Cardiac muscle cell (in vitro differentiated cells and primary cell): ENCODE measurements at places on chromosomes 3 and 15. TPM values are rescaled to one million over a fixed set of nuclear protein-coding genes. Genes with fewer than 3 reads are reported as not detected.

GRCh38 chr3:39327746-39328349, 1.7 kb upstream of the CCR8 start:
- no peaks in the 10 kb centered on the region for H3K4me1 ChIP-seq
- DNase-seq, result no peak
- H3K27ac ChIP-seq, result no peak overlapping the region
- H3K36me3 ChIP-seq, result no peaks in the 10 kb centered on the region

SEMA7A gene
- total RNA-seq, result 8.7 and 11.9 TPM in 2 replicates

SLC22A13 gene
- 0.07 and 0.39 TPM in 2 replicates for total RNA-seq

GRCh38 chr3:127726894-127727293, 54.1 kb downstream of the ABTB1 start:
- no peaks in the 10 kb centered on the region for H3K36me3 ChIP-seq
- no peak overlapping the region for H3K4me3 ChIP-seq
- no peaks in the 10 kb centered on the region for H3K27me3 ChIP-seq

DNA sequence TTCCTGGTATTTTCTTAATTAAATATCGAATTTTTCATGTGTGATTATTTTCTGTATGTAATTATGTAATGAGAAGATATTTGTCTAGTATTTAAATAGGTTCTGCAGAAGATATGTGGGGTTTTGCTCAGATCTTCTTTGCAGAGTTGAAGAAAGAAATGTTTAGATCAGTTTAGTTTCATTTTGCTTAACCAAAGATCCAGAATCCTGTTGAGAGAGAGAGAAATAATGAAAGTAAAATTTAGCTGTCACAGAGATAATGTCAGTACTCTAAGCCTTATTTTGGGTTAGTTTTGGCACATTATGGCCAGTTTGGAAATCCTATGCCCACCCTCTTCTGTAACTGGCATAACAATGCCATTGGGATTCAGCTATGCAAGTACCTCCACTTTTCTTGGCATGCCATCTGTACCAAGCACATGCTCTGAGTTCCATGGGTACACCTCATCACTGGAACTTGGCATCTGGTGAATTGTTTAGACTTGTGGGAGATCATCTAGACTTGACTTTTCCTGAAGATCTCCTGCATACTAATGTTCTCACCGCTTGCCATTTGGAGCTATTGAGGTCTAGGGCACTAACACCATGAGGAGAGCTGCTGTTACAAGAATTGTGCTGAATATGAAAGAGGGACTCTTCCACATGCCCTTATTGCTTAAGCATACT, 30.9 kb downstream of the PLSCR1 start:
- no peaks in the 10 kb centered on the region for H3K27me3 ChIP-seq
- no peak overlapping the region for H3K4me3 ChIP-seq
- peaks cover 21% of the 10 kb centered on the region for H3K4me1 ChIP-seq
- DNase-seq, result no peak
- no peaks in the 10 kb centered on the region for H3K36me3 ChIP-seq
- no peak overlapping the region for H3K27ac ChIP-seq

LEKR1 gene
- 0.42 and 0.77 TPM in 2 replicates for total RNA-seq

- DNase-seq, result no peak
- no peaks in the 10 kb centered on the region for H3K27me3 ChIP-seq
- no peak overlapping the region for H3K27ac ChIP-seq
- no peak overlapping the region for H3K4me3 ChIP-seq
- no peaks in the 10 kb centered on the region for H3K4me1 ChIP-seq
Measured at GRCh38 chr15:40664909-40665308, 30.1 kb upstream of the RAD51 start.

- no peak overlapping the region for H3K27ac ChIP-seq
- DNase-seq, result no peak
- H3K4me1 ChIP-seq, result no peaks in the 10 kb centered on the region
- H3K4me3 ChIP-seq, result no peak overlapping the region
- H3K27me3 ChIP-seq, result no peaks in the 10 kb centered on the region
Measured at GRCh38 chr3:96294143-96294542, 520.3 kb upstream of the EPHA6 start.

FGF7 gene
- total RNA-seq, result 3.8 and 5.1 TPM in 2 replicates

- H3K27ac ChIP-seq, result no peak overlapping the region
- H3K36me3 ChIP-seq, result no peaks in the 10 kb centered on the region
- H3K4me3 ChIP-seq, result no peak overlapping the region
- DNase-seq, result no peak
- no peaks in the 10 kb centered on the region for H3K27me3 ChIP-seq
Measured at GRCh38 chr3:20747741-20748140, 561.7 kb upstream of the SGO1 start.

- DNase-seq, result no peak
- no peak overlapping the region for H3K27ac ChIP-seq
- H3K27me3 ChIP-seq, result no peaks in the 10 kb centered on the region
- H3K36me3 ChIP-seq, result no peaks in the 10 kb centered on the region
Measured at GRCh38 chr3:58567251-58567515, 10.0 kb downstream of the FAM107A start.

DNA sequence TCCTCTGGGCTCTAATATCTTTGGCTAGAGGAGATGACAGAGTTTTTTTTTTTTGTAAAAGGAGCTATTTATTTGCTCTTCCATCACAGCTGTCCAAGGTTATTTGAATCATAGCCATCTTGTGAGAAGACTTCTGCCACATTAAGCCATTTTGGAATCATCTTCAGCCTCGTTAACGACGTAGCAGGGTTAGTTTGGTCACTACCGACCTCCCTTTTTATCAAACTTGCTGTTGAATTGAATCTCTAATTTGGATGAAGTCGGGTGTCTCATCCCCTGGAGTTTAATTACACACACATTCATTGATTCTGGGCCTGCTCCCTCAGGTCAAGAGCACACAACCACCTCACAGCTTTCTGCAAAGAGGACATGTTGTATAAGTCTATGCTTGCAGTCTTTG, 238.7 kb downstream of the CPNE4 start:
- no peak overlapping the region for H3K4me3 ChIP-seq
- peaks cover 5% of the 10 kb centered on the region for H3K4me1 ChIP-seq
- no peak overlapping the region for H3K27ac ChIP-seq
- H3K36me3 ChIP-seq, result no peaks in the 10 kb centered on the region
- H3K27me3 ChIP-seq, result no peaks in the 10 kb centered on the region

- DNase-seq, result no peak
- no peak overlapping the region for H3K4me3 ChIP-seq
- H3K4me1 ChIP-seq, result peaks cover 22% of the 10 kb centered on the region
- no peaks in the 10 kb centered on the region for H3K36me3 ChIP-seq
Measured at GRCh38 chr15:91908391-91908790, 54.9 kb downstream of the SLCO3A1 start.

DNA sequence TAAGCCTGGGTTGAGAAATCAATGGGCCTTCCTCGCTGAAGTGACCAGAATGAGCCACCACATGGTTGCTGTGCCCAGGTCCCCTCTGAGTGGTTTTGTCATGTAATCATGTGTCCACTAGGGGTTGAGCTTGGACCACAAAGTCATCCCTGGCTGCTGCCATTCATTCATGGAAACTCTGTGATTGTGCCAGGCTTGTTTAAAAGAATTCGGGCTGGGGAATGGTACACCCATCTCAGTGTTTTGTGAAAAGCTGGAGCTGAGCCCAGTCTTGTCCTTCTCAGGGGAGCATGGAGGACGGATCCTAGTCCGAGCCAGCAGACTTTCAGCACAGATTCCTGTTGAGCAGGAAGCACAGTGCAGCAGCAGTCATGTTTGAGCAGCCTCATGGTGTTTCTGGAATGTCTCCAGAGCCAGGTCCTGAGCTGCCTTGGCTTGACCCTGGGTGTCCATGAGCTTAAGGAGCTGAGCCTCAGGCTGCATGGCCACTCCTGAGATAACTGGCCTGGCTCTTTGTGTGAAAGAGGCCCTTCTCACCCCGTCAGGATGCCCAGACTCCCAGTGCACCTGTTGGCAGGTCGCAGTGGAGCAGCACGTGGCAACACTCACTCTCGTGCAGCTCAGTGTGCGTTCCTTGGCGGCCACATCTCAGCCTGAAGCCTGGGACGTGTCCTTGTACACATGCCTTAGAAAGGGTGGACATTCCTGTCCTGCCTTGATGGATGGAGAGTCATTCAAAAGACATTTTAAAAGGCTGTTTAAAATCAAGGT, 260.3 kb upstream of the TPM1 start:
- DNase-seq, result peak; percentile 85
- no peak overlapping the region for H3K4me3 ChIP-seq
- peak overlapping the region; percentile 52 for H3K27ac ChIP-seq
- no peaks in the 10 kb centered on the region for H3K27me3 ChIP-seq
- H3K36me3 ChIP-seq, result no peaks in the 10 kb centered on the region

DNA sequence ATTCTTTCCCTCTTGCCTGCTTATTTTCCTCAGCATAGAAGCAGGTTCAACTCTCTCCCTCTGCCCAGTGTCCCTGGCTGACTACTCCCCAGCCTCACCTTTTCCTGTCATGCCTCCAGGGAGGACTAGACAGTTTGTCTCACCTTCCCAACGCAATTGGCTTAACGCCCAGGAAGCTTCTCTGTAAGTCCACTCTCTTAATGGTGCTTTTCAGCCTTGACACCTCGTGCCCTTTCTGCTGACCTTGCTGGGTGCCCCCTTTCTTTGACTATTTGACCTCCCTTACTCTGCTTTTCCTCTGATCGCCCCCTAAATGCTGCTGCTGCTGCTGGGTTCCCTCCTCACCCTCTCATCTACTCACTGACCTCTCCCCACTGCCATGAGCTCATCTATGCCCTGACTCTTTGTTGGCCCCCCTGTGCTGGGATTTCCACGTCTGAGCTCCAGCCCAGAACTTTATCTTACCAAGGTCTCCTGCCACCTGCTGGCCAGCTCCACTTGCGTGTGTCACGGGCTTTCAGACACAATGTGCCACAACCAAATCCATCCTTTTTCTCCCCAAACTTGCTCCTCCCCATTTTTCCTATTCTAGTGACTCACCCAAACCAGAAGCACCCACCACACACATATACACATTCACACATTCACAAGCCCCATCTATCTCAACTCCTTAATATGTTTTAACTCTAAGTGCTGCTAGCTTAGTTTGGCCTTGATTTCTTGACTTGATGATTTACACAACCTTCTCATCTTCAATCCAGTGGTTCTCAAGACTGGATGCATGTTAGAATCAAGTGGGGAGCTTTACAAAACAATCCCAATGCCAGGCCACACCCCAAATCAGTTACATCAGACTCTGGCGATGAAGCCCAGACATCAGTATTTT, 16.6 kb downstream of the EPB42 start:
- DNase-seq, result peak; percentile 63
- no peaks in the 10 kb centered on the region for H3K36me3 ChIP-seq
- no peaks in the 10 kb centered on the region for H3K27me3 ChIP-seq
- no peak overlapping the region for H3K27ac ChIP-seq

DNA sequence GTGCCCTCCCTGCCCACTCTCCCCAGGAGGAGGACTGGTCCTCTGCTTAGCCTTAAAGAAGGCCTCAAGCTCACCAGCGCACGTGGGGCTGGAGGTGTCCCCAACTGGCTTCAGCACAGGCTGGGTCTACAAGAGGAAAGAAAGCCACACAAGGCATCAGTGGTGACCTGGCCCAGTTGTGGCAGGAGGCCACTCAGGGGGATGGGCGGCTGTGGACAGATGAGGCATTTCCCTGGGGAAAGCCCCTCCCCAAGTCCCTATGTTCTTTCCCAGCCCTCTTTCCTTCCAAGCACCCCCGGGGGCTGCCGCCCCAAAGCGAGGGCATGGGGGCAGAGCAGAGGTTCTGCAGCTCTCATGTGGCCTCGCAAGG, 155.2 kb upstream of the TLE3 start:
- no peak overlapping the region for H3K27ac ChIP-seq
- no peaks in the 10 kb centered on the region for H3K36me3 ChIP-seq

GCNT3 gene
- not detected in 2 replicates for total RNA-seq

DNA sequence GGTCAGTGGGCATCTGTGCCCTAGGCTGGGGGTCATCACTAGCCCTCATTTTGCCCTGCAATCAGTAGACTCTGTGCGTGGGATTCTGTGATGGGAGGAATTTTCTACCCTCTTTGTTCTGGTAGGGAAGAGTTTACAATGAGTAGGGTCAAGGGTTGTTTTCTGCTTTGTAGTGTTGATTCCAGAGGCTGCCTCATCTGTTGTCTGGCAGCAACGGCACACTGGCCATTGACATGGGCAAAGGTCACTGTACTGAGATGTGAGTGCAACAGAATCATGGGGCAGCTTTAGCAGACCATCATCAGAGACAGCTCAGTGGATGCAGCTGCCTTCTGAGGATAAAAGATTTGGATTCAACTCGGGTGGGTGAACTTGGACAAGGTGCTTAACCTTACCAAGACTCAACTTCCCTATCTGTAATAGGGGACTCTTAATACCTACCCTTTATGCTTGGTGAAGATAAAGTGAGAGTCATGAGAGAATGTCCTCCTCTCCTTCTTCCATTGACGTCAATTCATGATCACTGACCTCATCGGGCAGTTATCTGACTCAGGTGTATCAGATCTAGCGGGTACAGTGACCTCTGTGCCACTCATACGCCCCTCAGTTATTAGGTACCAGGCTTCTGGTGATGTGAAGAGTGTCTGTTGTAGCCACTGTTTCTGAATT, 127.5 kb downstream of the RPLP1 start:
- H3K4me1 ChIP-seq, result no peaks in the 10 kb centered on the region
- no peak overlapping the region for H3K4me3 ChIP-seq
- H3K27me3 ChIP-seq, result peaks cover 27% of the 10 kb centered on the region
- DNase-seq, result no peak
- H3K27ac ChIP-seq, result no peak overlapping the region
- H3K36me3 ChIP-seq, result no peaks in the 10 kb centered on the region

DNA sequence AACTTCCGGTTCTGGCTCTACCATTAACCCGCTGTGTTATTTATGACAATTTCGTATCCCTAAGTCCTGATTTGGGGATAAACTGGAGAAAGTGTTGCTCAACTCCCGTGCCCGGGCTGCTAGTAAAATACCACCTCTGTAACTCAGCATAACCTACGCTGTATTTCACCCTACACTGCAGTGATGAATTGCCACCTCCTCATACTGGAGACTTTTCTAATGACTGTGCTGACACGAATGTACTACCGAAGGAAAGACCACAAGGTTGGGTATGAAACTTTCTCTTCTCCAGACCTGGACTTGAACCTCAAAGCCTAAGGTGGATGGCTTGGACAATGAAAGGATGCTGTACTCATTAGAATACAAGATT, 16.5 kb downstream of the SLC51A start:
- DNase-seq, result no peak
- peaks cover 8% of the 10 kb centered on the region for H3K4me1 ChIP-seq
- no peak overlapping the region for H3K27ac ChIP-seq
- H3K36me3 ChIP-seq, result peaks cover 1% of the 10 kb centered on the region
- H3K4me3 ChIP-seq, result no peak overlapping the region

DNA sequence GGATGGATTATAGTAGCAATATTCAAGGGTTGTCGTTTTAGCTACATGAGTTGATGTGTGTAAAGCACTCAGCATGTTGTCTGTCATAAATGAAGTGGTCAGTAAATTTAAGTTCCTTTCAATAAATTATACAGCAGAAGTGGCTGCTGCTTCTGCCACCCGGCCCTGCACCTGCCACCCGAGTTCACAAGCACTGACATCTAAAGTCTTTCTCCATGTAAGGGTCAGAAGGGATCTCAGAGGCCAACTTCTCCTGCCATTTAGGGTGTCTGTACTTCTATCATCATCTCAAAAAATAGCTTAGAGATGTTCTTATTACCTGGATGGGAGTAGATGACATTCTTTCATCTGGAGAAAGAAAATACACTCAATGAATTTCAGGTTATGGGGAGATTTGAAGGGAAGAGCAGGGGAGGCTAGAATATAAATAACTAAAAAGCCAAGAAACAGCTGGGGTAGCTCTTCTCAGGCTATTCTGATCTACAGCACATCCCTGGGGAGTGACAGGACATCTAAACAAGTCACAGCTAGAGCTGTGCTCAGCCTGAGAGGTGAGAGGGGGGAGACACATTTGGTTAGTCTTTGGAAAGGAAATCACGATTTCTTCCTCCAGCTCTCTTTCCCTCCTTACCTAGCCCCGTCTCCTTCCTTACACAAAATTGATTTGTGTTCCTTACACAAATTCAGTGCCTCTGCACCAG, 8.0 kb downstream of the GCSAM start:
- H3K4me3 ChIP-seq, result no peak overlapping the region
- peaks cover 48% of the 10 kb centered on the region for H3K4me1 ChIP-seq
- H3K27ac ChIP-seq, result no peak overlapping the region
- no peak for DNase-seq
- H3K27me3 ChIP-seq, result no peaks in the 10 kb centered on the region
- no peaks in the 10 kb centered on the region for H3K36me3 ChIP-seq
